Brain microvascular endothelial cell (primary cell): ENCODE measurements at places on chromosomes 7 and 10.

- DNase-seq: no peak
Observed at GRCh38 chr10:86630079-86630478, 24.3 kb upstream of the OPN4 start.

DNA sequence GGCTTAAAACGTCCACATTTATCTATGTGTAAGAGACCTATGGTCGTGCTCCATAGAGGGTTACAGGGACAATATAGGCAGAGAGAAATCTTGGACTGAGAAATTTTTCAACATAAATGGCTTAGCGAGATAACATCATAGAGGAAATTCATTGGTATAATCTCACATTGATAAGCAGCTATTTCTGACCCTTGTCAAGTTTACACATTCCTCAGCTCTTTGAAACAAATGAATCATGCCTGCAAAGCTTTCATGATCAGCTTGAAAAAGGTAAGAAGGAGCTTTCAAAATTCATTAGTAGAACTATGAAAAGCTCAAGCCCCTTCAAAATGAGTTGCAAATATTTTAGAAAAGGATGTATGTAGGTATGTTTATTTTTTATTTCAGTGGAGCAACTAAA is 478.8 kb downstream of the NEBL start:
- no peak for DNase-seq

GRCh38 chr10:15624401-15625196 is 95.1 kb downstream of the ITGA8 start:
- DNase-seq: peak; percentile 25

DNA sequence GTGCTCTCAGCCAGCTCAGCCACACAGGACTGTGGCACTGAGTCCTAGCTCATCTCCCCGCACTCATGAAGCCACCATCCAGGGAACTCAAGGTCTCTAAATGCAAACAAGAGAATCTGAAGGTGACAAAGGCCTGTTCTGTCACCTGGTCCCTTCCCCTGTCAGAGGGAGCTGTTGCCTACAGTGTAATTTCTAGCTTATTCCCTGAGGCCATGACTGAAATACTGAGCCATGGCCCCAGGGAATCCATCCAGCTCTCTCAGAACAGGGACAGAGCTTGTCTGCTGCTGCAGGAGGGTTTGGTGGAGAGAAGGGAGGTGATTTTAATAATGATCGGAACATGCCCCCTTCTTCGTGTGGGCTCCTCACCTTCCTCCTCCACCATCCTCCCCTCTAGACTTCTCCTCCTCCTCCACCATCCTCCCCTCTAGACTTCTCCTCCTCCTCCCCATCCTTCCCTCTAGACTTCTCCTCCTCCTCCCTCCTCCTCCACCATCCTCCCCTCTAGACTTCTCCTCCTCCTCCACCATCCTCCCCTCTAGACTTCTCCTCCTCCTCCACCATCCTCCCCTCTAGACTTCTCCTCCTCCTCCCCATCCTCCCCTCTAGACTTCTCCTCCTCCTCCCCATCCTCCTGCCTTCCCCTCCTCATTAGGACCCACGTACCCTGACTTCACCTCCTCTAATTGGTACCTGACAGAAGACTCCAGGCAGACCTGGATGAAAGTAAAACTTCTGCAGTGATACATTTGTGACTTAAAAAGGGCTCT is 338.0 kb upstream of the MKI67 start:
- peak; percentile 8 for DNase-seq

GRCh38 chr7:131502810-131503508 is 53.5 kb downstream of the PODXL start:
- DNase-seq: peak; percentile 55

GRCh38 chr10:48700071-48700470 is 15.4 kb downstream of the WDFY4 start:
- DNase-seq: no peak

DNA sequence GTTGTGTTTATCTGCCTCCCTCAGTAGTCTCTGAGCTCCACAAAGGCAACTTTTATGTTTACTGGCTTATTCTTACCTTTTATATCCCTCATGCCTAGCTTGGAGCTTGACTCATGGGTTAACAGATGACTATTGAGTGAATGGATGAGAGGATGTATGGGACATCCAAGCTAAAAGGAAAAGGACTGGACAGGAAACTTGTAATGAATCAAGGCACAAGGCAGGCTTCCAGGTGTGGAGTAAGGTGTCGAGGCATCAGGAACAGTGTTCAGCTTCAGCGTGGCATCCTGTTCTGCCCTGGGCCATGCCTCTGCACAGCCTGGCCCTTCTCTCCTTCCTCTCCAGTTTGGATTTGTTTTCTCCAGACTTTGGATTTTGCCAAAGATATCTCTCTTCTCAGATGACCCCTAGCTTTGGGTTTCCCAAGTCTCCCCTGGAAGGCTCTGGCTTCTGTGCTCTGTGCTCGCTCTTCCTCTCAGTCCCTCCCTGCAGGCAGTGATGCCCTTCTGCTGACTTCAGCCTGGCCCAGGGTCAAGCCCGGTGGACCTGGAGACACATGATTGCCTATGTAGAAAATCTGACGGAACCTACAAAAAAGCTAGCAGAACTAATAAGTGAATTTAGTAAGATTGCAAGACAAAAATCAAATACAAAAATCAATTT is 367.3 kb downstream of the CXCL12 start:
- no peak for DNase-seq

DNA sequence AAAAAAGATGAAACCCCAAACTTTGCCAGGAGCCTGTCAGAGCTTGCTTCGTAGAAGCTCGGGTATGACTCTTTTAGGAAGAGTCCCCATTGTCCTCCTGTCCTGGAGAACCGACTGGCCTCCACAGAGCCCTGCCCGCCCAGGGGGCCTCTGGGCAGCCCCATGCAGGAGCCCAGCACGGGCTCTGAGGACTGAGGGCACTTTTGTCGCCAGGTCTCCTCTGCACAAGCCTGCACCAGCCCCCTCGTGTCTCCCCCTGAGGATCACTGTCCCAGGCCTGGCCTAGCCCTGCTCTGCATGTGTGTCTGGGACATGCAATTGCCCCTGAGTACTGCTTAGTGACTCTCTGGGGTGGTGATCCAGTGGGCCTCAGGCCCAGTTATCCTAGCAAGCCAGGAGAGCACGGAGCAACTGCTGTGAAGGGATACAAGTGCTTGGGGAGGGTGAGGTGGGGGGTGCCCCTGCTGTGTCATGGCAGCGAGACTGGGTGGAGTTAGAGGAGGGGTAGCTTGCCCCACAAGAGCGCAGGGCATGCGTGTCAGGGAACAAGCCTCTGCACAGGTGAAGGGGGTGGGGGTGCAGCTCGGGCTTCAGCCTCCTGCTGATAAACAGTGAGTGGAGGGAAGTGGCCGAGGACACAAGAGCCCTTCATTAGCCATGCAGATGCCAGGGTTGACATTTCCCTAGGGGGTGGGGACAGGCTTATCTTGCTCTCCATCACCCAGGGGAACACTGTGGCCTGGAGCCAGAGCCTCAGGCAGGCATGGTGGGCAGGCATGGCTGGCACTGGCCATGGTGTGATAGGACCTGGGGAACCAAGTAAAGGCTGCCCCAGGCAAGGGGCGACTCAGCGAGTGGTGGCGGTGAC is 143.4 kb downstream of the C10orf105 start:
- DNase-seq: no peak

DNA sequence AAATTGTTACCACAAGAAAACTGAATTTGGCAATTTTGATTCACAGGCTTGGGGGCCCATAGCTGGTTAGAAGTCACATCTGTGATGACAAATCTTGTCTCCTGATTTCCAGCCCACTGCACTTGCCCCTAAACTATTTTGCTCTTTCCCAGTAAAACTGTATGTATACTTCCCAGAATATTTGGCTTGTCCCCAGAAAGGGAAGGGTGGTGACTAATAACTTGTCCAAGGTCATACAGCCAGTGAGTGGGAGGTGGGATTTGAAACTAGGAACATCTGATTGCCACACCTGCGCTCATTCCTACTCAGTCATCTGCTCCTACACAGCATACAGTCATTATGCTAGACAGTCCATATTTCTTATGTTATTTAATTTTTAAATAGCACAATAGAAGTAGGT is 304.5 kb downstream of the SDHAF3 start:
- no peak for DNase-seq

DNA sequence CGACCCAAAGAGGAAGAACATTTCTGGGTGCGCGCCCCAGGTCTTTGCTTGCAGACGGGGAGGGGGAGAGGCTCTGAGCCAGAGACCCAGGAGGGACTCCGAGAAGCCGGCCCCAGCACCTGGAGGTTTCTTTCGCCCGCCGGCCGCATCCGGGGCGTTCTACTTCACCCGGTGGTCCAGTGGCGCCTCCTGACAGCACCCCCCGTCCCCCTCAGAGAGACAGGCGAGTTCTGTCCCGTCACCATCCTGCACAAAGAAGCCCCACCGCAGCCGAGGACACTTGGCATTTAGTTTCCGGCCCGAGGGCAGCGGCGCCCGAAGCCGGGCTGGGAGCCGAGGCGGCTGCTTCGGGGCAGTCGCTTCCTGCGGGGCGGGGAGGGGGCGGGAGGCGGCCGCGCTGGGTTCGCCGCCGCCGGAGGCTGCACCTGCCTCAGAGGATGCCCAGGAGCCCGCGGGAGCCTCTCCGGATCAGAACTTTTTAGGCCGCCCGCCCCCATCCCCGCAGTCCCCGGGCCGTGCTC is at the start of gene TMEM178B:
TSS of gene TMEM178B (plus strand) at position 424 of the 521 bp plus-strand sequence.
- no peak for DNase-seq

GRCh38 chr10:121865554-121865953 is 62.3 kb downstream of the ATE1 start:
- DNase-seq: no peak

- DNase-seq: no peak
Observed at GRCh38 chr10:106696239-106696638, 468.3 kb downstream of the SORCS1 start.

DNA sequence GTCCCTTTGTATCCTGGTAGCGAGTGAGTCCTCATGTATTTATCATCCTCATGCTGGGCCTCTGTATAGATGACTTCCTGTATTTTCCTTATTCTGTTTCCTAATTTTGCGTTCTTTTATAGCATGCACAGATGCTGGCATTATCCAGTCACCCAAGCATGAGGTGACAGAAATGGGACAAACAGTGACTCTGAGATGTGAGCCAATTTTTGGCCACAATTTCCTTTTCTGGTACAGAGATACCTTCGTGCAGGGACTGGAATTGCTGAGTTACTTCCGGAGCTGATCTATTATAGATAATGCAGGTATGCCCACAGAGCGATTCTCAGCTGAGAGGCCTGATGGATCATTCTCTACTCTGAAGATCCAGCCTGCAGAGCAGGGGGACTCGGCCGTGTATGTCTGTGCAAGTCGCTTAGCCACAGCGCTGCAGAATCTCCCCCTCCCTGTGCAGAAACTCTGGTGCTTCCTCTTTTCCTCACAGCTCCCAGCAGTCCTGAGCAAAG is 183.1 kb upstream of the PRSS58 start:
- DNase-seq: no peak

DNA sequence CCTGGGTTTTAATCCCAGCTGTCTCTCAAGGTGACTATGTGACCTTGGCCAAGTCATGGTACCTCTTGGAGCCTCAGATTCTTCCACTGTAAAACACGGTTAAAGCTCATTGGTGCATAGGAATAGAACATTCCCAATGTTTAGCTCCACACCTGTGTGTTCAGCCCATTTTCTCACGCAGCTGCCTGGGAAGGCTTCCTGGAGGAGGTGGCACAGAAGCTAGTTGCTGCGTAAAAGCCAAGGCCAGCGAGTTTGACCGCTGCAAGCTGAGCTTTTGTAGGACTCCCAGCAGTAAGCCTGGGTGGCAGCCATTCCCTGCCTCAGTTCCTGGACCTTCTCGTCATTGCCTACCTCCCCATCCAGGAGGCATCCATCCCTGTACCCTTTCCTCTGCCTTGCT is 326.6 kb downstream of the RPS24 start:
- no peak for DNase-seq

DNA sequence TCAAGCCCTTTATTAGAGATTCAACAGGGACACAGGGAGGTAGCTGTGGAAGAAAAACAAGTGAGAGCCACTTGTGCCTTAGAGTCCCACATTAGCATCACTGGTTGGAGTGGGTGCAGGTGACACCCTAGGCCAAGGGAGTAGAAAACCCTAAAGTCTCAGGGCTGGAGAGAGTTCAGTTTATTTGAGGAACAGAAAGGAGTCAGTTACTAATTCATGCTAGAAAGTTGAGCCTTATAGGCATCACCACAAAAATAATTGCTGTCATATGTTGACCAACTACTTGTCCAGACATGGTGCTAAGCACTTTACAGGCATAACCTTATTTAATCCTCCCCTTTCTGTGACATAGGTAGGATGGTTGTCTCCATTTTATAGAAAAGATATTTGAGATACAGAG is 20.9 kb upstream of the ACSL5 start:
- no peak for DNase-seq

DNA sequence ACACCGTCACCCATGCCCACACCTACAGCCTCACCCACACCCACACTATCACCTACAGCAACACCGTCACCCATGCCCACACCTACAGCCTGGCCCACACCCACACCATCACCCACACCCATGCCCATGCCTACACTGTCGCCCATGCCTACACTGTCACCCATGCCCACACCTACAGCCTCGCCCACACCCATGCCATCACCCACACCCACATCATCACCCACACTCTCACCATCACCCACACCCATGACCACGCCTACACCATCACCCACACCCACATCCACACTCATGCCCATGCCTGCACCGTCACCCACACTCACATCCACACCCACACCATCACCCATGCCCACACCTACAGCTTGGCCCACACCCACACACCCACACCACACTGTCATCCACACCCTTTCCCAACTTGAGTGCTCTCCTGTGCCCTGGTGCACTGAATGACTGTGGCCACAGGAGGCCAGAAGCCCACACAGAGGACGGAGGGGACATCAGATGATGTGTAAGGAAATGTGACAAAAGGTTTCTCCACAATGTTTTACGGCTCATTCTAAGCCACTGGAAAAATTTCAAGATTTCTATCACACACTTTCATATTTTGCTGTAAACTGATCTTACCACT is 153.3 kb downstream of the WDR37 start:
- no peak for DNase-seq

DNA sequence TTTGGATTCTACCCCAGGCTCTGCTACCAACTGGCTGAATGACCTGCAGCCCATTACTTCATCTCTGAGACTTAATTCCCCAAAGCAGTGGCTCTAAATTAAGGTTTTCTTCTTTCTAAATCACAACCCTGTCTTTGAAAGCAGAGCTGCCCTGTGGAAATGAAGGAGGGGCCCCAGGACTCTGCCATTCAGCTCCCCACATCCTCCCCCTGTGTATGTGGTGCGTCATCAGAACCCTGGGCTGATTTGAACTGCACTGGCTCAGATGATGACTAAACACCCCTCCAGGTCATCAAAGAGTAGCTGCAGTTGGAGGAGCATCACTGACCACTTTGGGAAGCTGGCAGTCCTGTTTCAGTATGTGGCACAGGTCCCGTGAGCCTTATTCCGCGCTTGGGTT is 46.6 kb downstream of the BPGM start:
- DNase-seq: peak; percentile 96
